ENCODE measurements at places on chromosomes 1 and 21.

DNA sequence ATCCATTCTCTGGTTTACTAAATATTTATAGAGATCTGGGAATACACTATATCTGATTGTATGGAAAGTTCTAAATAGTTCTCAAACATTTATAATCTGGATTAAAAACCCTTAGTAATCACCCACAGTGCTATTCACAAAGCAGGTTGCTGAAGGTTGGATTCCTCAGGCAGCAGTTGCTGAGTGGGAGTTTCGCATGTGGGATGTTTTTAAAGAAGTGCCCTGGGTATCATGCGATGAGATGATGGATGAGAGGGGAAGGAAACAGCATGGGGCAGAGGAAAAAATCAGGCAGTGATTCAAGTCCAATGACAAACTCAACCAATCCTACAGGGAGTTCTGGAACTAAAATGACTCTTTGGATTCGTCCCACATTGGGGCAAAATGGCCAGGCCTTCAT lies 85.3 kb upstream of the GALNT2 start:
- no peak for DNase-seq

DNA sequence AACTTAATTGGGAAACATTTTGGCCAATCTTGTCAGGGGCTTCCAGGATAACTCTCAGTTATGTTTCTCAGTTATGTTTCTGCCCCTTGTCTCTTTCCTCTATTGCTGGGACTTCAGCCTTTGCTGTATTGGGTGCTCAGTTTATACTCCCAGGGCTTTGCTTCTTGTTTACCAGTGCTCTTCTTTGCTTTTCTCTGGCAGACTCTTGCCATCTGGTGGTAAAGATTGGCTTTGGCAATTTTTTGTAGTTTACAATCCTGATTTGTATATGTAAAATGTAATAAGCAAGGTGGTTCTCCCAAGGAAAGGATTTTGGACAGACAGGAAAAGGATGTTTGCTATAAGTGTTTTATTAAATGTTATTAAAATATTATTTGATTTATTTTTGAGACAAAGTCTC lies 37.9 kb downstream of the FABP3 start:
- no peak for DNase-seq

DNA sequence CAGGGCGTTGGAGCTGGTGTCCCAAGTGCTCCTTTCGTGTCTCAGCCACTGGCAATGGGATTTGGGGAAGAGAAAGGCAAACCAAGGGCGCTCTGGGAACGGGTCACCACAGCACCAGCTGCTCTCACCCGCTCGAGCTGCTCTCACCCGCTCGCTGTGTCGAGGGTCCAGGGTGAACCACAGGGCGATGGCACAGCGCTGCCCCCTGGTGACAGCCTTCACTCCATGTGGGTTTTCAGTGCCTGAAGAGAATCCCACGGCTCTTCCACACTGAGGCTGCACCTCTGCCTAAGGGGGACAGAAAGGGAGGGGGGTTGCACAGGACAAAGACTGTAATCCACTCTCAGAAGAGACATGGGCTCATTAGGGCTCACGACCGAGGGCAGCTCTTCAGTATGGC lies 7.1 kb upstream of the CLDN19 start:
- peak; percentile 56 for DNase-seq

DNA sequence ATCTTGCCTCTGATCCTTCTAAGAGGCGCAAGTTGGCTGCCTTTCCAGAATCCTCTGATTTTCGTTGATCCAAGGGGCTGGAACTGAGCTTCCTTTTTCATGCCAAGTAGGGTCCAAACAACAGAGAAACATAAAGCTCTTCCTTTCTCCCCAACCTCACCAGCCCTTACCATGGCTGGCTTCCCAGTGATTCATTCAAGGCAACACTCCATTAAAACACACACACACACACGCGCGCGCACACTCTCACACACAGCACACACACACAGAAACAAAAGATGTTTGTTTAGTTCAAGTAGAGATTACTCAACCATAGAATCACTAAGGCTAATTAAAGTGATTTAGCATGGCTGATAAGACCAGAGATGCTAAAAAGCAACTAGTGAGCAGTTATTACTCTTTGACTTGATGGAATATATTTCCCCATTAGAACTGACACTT lies 13.0 kb upstream of the GUCA2A start:
- peak; percentile 28 for DNase-seq

- DNase-seq = no peak
Measured at GRCh38 chr1:161100556-161100955, 2.4 kb downstream of the KLHDC9 start.

DNA sequence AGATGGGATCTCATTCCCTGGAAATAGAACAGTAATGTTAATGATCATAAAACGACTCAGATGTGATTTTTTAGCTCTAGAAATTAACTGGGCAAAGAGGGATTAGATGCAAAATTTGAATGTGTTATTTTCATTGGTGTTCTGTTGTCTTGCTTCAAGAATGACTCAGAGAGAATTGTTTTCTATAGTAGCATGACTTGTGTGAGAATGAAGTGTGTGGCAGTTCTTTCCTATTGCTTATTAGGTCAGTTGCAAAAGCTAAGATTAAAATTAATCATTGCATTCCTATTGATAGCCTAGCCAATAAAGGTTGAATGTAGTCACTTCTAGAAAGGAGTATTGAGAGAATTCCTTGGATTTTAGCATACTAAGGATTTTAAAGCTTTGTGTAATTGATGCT lies 22.9 kb downstream of the SPEN start:
- no peak for DNase-seq

GRCh38 chr21:37463083-37463801 lies 96.7 kb downstream of the DYRK1A start:
- no peak for DNase-seq

DNA sequence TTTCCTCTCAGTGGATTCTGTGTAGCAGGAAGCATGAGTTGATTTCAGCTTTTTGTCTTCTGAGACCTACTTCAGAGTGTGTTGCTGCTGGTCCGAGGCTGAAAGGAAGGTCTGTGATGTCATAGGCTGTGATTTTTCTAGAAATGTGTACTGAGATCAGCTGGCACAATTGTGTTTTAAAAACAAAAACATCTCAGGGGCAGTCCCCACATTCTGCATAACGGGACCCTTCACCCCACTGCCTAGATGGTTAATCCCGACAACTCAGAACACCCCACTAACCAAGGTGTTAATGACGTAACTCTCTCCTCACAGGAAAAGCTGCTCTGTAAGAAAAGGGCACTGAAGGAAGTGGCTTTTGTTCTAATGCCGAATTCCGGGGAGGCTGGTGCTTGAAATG lies 59.8 kb upstream of the PPP2R5A start:
- DNase-seq = no peak

DNA sequence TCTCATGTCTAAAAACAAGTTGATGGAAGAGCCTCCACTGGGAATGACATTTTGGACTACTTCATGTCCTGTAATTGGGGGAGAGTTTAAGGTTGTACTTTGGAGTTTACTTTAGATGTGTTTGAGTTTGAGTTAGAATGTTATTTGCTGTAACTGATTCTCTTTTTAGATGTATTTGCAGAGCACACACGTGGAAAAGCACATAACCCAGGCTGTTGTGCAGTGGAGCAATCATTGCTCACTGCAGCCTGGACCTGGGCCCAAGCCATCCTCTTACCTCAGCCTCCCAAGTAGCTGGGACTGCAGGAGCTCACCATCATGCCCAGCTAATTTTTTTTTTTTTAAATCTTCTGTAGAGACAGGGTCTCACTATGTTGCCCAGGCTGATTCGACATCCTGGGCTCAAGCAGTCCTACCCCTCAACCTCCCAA lies 36.7 kb upstream of the SH3D21 start:
- no peak for DNase-seq

- DNase-seq = no peak
Measured at GRCh38 chr1:6121651-6122370, 58.3 kb downstream of the CHD5 start.

DNA sequence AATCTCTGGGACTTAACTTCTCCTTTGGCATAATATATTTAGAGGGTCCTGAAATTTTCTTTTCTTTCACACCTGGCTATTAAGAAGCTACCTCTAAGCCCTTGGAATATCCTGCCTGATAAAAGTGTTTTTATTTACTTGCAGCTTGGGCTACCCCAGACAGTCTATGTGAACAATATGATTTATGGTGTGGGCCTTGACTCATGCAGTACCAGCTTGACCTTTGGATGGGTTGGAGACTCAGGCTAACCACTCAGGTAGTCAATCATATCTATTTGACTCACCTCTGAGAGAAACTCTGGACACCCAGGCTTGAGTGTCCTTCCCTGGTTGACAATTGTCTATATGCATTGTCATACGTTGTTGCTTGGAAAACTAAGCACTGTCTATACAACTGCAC lies 13.4 kb upstream of the PGBD2 start:
- DNase-seq = no peak

- DNase-seq = peak; percentile 67
Measured at GRCh38 chr1:5509664-5510452, 482.4 kb downstream of the NPHP4 start.

DNA sequence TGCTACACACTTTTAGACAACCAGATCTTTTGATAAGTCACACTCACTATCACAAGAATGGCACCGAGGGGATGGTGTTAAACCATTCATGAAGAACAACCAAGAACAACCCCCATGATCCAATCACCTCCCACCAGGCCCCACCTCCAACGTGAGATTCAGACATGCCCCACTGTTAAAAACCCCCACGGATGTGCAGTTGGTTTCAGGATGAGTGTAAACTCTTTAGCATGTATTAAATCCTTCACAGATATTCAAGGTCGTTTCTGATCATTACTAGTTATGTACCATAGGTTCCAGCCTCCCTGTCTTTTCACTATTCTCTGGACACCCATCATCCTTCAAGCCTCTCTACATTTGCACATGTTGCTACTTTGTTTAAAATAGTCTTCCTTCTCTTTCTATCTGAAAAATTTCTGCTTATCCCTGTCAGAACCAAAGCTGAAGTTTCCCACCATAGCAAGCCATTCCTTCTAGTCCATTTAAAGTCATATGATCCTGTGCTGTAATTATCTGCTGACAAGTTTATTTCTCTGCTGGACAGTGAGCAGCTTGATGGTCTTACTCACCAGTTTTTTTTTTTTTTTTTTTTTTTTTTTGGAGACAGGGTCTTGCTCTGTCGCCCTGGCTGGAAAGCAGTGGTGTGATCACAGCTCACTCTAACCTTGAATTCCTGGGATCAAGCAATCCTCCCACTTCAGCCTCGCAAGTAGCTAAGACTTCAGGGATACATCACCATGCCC lies 36.8 kb downstream of the MAP10 start:
- DNase-seq = no peak

- DNase-seq = peak; percentile 36
Measured at GRCh38 chr1:167916766-167917511, 3.0 kb upstream of the ADCY10 start.

DNA sequence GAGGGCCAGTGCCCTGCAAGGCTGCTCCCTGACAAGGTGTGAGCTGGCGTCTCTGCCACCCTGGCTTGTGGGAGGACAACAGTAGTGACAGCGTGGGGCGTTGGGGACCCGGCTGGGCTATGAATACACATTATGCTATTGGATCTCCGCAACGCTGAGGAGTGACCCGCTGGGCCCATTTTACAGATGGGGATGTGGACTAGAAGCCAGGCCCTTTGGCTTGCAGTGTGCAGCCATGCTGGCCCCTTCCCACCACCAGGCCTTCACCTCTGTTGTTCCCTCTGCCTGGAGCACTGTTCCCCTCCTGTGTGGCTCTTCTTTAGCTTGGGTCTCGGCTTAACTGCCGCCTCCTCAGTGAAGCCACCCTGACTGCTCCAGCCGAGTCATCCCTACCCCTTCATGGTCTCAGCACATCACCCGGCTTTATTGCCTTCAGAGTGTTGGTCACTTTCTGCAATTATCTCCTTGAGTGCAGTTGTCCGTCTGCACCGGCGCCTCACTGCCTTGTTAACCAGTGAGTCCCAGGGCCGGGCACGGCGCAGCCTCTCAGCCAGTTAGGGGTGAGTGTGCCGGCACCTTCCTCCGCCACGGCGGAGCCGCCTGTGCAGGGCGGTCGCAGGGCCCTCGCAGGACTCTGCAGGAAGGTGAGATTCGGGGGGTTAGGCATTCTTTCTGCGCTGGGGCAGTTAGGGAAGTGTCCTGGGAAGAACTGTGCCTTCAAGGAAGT lies 84.4 kb upstream of the ACTL8 start:
- DNase-seq = no peak

GRCh38 chr1:226664413-226665101 lies 74.5 kb downstream of the ITPKB start:
- no peak for DNase-seq

DNA sequence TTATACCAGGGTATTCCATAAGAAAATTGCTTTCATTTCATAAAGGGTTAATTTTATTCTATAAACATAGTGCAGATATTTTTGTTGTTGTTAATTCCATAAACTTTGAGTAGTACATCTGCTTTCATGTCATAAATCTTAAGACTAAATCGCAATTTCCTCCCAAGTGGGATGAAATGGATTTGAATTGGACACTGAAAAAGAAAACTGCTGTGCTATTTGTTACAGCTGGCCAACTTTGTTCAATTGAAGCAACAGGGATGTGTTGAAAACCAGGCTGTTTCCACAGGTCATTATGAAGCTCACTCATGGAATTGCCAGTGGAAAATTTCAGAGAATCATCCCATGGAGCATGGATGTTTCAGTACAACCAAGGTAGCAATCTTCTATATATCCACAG lies 252.5 kb upstream of the RGS18 start:
- DNase-seq = no peak

DNA sequence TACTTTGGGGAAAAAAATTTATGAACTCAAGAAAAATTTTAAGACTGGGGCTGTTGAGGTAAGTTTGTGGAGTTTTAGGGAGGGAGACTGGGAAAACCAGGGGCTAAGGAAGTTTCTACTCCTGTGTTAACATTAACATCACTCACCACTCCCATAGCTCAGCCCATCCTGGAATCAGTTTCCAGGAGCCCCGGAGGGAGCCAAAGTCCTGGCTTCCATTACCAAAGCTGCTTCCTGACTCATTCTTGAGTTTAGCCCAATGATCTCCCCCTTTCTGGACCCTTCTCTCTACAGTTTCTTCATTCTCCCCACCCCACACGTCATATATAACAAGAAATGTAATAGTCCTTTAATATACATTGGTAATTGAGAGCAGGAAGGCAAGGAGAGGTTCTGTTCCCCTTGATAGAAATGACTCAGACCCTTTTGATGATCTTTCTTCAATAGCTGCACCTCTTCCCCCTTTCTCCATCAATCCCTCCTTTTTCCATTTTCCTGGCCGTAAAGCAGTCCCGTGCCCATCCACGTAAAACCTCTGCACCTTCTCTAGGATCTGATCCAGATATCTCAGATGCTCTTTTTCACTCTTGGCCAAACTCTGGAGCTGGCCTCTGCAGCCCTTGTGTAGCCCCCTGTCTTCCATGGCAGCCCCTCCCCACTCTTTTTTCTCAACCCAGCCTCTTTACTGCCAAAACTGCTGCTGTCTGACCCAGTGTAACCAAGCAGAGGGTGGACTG lies 4.6 kb upstream of the PIAS3 start:
- no peak for DNase-seq

Data from Calu3 (cell line).